ENCODE measurements at places on chromosomes 11 and 22.

DNA sequence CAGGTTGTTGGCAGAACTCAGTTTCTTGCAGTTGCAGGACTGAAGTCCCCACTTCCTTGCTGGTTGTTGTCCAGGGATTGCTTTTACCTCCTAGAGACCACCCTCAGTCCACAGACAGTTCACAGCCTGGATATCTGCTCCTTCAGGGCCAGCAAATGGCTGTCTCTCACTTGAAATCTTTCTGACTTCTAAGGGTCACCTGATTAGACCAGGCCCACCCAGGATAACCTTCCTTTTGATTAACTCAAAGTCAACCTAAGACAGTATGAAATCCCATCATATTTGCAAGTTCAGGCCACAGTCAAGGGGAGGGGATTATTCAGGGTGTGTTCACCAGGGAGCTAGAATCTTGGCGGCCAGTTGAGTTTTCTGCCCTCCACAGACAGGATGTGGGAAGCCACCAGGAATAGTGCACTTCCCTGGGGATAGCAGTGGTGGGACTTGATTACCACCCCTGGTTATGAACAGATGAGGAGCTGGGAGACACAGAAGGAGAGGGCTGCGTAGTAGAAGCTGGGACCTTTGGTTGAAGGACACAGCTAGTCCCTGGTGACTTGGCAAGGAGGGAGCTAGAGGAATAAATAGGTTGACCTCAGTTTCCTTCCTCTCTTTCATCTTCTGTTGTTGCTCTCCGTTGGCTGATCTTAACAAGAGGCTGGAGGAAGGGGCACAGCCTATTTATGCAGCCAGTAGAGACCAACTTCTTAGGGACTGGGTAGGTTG, 33.4 kb downstream of the MIAT start:
- no peak for DNase-seq

DNA sequence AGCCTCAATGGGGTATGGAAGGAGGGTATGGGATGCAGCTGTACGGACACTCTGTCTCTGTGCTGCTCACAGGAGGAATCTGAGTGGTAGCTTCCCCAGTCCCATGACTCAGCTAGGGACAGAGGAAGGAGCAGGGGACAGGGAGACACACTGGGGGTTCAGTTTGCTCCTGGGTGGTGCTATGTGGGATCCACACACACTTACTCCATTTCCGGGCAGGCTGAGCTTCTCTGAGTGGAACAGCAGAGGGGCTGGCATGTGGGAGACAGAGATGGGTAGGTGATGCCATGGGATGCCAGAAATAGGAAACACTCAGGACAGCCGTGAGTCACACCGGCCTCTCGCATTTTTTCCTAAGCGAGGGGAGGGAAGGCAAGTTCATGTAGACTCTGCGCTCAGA, 59.2 kb upstream of the KIRREL3 start:
- no peak for DNase-seq

GRCh38 chr11:67354075-67355022, 1.0 kb upstream of the POLD4 start:
- peak; percentile 69 for DNase-seq

GRCh38 chr11:14975252-14975587, 3.1 kb upstream of the CALCA start:
- DNase-seq: no peak

All from hematopoietic multipotent progenitor cell treated with erythropoietin and hydrocortisone succinate and interleukin-3 and kit ligand, for 6 days (in vitro differentiated cells).